ENCODE measurements at places on chromosomes 6 and 20. TPM values are rescaled to one million over a fixed set of nuclear protein-coding genes. Genes with fewer than 3 reads are reported as not detected.

DNA sequence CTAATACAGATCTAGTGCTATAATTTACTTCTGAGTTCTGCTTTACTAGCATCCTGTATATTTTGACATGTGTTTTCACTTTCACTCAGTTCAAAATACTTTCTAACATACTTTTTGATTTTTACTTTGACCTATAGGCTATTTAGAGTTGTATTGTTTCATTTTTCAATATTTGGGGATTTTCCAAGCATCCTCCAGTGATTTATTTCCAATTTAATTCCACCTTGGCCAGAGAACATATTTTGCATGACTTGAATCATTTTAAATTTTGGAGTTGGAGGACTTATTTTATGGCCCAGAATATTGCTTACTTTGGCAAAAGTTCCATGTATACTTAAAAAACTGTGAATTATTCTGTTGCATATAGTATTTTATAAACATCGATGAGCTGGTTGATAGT is 1215.6 kb upstream of the MAP3K7 start:
- DNase-seq = no peak

DNA sequence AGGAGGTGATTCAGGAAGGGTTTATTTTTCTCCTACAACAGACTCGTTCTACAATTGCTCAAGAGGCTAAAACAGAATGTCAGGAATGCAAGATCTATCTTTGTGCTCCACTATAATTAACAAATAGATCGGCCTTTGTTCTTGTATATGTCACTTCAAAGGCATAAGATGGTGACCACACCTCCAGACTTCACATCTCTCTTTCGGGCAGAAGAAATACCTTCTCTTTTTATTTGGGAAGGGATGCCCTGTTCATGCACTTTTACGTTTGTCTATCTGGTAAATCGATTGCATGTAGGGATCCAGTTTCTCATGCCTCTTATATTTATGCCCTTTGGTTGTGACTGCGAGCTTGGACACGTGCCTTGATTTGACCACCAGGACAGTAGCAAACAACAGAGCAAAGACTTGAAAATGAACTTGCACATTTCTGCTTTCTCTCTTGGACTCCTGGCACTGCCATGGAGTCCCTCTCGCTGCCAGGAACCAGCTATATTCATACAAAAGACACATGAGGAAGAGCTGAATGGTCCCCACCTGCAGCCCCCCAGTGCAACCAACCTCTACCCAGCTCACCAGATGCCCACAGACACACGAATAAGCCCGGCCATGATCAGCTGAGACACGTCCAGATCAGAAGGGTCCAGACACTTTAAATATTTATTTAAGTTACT is 219.8 kb upstream of the STXBP5 start:
- no peak for DNase-seq

DNA sequence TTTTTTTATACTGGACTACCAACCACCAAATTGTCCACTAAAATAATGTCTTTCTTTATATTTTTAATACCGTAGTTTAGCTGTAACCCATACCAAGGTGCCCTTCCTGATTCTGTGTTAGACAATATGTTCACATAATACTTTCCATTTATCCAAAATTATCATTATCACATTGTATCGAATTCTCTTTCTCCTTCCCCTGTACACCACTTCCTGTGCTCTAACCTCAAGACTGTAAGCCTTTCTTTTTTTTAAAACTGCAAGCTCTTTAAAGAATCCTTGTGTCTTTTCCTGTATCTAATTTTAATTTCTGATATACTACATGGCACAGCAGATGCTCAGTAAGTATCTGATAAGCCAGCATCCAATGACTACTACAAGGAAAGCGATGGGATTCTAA is 917.5 kb downstream of the EYS start:
- no peak for DNase-seq

DNA sequence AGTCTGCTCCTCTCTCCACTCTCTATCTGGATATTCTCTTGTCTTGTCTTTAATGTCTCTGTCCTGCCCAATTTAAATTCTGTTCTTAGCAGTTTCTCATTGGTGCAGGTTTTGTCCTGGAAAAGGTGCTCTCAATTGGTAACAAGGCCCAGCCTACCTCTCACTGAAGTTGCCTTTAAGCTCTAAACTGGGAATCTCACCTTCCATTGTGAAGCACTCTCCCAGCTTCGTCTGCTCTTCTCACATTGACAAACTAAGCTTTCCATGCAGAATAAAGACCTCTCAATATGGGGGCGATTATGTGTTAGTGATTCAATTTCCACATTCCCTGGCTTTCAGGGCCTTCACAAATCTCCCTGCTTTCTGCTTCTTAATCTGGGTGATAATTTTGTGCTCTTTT is 1712.2 kb downstream of the GRIK2 start:
- no peak for DNase-seq

- DNase-seq = no peak
Measured at GRCh38 chr6:8085053-8085511, 17.3 kb downstream of the EEF1E1 start.

DNA sequence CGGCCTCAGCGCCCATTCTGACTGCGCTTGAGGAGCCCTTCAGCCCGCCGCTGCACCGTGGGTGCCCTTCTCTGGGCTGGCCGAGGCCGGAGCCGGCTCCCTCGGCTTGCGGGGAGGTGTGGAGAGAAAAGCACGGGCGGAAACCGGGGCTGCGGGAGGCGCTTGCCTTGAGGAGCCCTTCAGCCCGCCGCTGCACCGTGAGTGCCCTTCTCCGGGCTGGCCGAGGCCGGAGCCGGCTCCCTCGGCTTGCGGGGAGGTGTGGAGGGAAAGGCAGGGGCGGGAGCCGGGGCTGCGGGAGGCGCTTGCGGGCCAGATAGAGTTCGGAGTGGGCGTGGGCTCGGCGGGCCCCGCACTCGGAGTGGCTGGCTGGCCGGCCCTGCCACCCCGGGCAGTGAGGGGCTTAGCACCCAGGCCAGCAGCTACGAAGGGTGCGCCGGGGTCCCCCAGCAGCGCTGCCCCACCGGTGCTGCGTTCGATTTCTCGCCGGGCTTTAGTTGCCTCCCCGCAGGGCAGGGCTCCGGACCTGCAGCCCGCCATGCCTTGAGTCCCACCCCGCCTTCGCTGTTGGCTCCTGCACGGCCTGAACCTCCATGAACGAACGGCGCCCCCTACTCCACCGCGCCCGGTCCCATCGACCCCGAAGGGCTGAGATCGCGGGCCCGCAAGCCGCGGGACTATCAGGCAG is 45.7 kb upstream of the MCUR1 start:
- DNase-seq = no peak

GRCh38 chr6:2791450-2791974 is 26.3 kb downstream of the WRNIP1 start:
- DNase-seq = no peak

Gene ZNF391
- total RNA-seq = 3.5 TPM

DNA sequence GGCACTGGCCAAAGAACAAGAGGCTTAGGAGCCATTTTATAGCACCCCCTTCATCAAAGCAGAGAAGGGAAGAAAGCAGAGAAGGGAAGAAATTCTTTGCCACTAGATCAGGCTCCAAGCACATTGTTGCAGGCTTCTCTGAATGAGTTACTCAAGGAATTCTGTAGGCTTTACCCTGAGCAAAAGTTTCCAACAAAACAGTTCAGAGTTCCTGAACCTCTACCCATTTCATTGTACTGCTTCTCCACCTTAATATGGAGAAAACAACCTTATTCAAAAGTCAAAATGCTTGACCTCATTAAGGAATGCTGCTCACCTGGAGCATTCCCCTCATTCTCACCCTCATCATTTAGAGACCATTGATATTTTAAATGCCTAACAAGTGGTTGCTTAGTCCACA is 115.5 kb upstream of the LOC128125822 start:
- no peak for DNase-seq

Gene PRPH2
- total RNA-seq = 1.4 TPM

GRCh38 chr6:139364302-139364981 is 10.0 kb downstream of the CITED2 start:
- DNase-seq = no peak

GRCh38 chr6:31556307-31556706 is 8.9 kb downstream of the NFKBIL1 start:
- no peak for DNase-seq

Gene CGAS
- total RNA-seq = 6.0 TPM
